ENCODE measurements at places on chromosomes 7 and 10.
A peak's percentile ranks its signal among the peaks of the same experiment; 100 is the strongest.

- no peak for DNase-seq
Observed at GRCh38 chr7:44583146-44583865, 1.3 kb upstream of the TMED4 start.

- no peak for DNase-seq
Observed at GRCh38 chr10:3861795-3862194, 76.8 kb upstream of the KLF6 start.

- DNase-seq = no peak
Observed at GRCh38 chr7:22275661-22276060, 81.3 kb downstream of the RAPGEF5 start.

- no peak for DNase-seq
Observed at GRCh38 chr10:3148994-3149393, 23.6 kb downstream of the PITRM1 start.

GRCh38 chr7:141954334-141954733, 7.6 kb upstream of the CLEC5A start:
- no peak for DNase-seq

DNA sequence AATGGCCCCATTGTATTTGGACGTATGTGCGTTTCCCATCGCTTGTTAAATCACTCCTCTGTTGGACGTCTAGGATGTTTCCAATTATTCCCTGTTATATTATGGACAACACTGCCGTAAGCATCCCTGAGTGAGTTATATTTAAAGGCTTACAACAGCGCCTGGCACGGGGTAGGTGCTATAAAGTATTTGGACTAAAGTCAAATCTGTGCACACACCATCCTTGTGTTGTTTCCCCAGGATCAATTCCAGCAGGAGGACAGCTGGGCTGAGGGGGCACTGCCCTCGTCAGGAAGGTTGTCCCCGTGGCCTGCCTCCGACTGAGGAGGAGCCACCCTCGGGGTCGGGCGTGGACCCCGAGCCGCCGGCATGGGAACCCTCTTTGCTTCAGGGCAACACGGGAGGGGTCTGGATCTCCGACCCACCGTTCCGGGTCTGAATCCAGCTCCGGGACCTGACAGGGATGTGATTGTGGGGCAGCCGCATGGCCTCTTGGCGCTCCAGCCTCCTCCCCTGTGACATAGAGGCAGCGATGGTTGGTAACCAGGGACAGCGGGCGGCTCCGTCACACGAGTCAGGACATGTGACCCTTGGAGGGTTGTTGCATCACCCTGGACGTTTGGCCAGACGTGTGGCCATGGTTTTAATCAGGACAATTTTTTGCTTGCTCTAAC, 1.5 kb upstream of the JAKMIP3 start:
- DNase-seq = no peak

GRCh38 chr7:51081270-51081890, 235.2 kb downstream of the COBL start:
- DNase-seq = no peak

DNA sequence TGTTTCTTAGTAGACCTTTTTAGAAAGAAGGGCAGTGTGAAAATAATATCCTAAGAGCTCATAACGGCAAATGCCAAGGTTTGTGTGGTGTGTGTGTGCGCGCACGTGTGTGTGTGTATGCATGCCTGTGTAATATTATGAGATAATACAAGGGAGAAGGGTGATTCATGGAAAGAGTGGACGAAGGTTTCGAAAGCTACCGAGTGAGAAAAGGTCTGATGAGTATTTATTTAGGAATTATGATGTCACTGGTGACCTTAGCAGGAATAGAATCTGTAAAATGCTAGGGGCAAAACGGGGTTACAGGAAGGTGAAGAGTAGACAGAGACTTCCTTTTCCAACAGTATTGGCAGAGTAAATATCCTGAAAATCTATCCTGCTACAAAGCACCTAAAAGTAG, 107.3 kb downstream of the AHR start:
- no peak for DNase-seq

- DNase-seq = peak; percentile 47
Observed at GRCh38 chr10:95793401-95794045, 37.6 kb downstream of the ENTPD1 start.

DNA sequence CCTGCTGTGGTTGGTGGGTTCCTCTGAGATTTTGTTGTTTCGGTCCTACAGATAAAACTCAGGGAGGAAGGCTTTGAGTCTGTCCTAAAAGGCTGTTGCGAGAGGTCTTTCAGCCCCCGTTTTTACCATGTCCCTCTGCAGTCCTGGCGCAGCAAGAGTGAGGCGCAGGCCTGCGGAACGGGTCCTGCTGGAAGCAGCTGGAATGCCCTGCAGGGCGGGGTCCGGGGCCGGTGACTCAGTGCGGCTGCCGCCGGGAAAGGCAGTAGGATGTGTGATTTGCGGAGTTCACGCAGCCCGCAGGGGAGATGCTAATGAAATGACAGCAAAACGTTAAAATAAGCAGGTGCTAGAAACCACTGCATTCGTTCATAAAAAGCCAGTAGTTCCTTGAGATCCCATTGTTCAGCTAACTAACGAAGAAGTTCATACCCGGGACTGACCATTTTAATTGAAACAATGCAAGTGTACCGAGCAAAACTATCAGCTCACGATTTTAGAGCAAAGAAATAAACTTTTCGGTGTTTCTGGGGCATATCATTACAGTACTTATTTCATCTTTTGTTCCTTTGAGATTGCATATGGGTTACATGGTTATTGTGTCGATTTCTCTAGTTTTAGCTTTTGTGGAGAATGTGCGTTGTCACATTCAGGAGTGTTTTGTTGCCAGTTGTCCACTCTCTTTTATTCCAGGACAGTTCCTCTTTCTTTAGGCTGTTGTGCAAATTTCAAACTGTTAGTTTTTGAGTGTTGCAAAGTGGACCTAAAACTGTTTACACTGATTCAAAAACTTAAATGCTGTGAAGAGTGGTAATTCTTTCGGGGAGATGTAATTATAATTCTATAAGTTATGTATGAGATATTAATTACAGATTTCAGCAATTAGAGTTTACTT, 783 bp downstream of the ANLN start:
- peak; percentile 85 for DNase-seq

- DNase-seq = peak; percentile 75
Observed at GRCh38 chr7:16644636-16645592, 640 bp downstream of the ANKMY2 start.

DNA sequence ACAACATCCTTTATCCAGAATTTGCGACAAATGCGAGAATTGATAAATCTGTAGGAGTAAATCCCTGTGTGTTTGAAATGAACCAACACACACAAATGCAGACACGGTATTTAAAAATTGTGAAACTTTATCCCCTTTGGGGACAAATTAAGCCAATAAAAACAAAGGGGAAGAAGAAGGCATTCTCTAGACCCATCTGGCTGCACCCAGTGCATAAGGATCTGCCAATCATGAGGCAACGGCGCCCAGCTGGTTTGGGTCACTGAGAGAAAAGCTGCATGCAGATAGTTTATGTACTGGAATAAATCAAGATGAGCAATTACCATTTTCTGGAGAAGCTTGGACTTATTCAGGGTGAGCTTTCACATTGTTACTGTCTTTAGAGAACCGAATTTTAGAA, 45.7 kb downstream of the VAX1 start:
- DNase-seq = no peak

DNA sequence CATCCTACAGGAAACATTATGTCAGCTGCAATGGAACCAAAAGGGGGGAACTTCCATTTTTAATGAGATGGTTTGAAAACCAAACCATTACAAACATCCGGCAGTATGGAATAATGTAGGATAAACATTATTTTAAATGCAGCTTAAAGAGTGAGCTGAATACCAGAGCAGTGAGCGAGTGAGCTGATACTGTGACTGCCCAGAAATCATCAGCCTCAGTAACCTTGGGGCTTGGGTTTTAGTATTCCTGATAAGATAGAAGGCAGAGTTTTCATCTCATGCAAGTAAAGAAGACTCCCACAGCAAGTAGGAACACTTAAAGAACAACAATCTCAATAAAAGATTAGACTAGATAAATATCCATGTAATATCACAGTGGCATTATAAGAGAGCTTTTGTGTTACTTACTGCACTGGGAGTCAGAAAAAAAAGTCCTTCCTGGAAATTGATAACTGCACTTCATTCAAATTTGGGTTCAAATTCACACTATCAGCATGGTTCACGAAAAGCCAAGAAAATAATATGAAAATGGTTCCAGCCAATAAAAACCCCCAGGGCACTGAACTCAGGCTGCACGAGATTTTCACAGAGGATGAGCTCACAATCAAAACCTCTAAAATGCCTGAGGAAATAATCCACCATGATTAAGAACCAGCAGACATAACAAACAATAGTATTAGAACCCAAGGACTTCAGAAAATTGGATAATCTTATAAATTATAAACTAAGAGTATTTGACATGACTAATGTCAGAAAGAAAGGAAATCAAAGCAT, 115.7 kb downstream of the MTPAP start:
- DNase-seq = no peak

- peak; percentile 95 for DNase-seq
Observed at GRCh38 chr7:2523941-2524807, 4.6 kb downstream of the LFNG start.

DNA sequence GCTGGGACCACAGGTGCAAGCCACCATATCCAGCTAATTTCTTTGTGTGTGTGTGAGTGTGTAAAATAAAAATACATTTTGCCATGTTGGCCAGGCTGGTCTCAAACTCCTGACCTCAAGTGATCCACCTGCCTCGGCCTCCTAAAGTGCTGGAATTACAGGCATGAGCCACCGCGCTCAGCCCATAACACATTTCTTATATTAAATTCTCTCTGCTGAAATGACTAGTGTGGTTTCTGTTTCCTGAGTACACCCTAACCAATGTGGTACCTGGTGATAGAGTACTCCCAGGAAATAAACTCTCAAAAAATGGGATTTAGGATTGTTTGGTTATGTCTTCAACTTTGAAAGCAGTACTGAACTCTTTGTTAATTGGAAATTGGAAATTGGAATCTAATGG, 19.4 kb upstream of the FHIP2A start:
- no peak for DNase-seq

DNA sequence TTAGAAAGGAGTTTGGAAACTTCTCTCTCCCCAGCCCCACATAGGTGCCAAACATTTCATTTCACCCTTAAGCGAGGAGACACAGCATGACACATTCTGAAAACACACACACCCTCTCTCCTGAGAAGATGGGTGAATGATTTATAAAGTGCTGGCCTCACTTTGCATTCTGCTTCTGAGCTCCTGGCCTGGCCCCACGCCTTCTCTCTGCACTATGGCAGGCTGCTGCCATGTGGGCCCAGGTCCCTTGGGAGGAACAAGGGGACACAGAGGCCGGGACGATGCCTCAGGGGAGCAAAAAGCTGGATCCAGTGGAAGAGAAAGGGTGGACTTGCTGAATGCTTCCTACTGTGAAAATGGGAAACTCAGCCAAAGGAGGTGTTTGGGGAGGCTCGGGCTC, 56.0 kb downstream of the CPXM2 start:
- DNase-seq = no peak

GRCh38 chr10:128173386-128173785, 47.2 kb upstream of the MKI67 start:
- DNase-seq = no peak

- no peak for DNase-seq
Observed at GRCh38 chr10:127210936-127211466, 14.6 kb upstream of the INSYN2A start.

DNA sequence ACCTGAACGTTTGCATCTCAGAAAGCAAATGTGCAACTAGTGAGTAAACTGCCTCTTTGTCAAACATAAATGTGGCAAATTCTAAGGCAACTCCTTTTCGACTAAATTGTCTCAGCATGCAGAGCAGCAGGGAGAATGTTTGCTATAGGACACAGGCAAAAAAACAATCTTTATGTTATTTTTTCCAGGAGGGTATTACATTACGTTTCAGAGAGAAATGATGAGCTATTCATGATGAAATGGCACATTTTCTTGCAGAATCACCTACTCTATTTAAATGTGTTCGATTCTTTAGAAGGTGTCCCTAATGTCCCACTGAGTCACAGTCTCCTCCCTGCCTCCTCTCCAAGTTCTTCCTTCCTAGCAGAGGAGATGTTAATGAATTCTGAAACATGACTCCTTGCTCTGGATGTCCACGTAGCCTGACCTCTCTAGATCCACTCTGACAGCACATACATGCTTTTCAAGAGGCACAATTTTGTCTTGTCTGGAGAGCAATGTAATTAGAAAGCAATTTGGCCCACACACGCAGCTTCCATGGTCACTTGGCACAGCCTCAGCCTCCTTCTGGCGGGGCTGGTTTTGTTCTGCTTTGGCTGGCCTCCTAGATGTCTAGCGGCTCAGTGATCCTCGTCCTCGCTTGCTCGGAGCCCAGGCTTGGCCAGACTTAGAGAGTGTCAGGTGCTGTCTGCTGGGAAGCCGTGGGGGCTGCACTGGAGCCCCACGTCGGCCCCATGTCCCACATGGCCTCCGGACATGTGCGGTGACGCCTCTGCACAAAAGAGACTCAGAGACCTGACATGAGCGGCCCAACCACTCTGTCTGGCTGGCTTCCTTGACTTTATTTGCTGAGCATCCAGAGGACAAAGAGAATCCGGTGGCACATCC, 125.7 kb upstream of the ZNF438 start:
- peak; percentile 30 for DNase-seq

DNA sequence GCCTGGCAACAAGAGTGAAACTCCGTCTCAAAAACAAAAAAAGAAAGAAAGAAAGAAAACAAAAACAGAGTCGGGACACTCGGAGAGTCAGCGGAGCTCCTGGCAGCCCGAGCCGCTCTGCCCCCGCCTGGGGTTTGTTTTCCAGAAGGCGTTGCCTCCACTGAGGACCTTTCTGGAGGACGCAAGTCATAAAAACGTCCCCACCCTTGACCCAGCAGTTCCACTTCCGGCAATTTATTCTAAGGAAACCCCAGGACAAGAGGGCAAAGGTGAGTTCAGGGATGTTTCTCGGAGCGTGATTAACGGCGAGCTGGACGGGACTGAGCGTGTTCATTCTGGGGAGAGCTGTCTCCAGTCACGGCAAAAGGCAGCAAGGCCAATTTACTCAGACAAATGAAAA, 27.0 kb upstream of the SUN1 start:
- peak; percentile 81 for DNase-seq

- no peak for DNase-seq
Observed at GRCh38 chr10:102585026-102585425, 59.3 kb upstream of the TRIM8 start.

DNA sequence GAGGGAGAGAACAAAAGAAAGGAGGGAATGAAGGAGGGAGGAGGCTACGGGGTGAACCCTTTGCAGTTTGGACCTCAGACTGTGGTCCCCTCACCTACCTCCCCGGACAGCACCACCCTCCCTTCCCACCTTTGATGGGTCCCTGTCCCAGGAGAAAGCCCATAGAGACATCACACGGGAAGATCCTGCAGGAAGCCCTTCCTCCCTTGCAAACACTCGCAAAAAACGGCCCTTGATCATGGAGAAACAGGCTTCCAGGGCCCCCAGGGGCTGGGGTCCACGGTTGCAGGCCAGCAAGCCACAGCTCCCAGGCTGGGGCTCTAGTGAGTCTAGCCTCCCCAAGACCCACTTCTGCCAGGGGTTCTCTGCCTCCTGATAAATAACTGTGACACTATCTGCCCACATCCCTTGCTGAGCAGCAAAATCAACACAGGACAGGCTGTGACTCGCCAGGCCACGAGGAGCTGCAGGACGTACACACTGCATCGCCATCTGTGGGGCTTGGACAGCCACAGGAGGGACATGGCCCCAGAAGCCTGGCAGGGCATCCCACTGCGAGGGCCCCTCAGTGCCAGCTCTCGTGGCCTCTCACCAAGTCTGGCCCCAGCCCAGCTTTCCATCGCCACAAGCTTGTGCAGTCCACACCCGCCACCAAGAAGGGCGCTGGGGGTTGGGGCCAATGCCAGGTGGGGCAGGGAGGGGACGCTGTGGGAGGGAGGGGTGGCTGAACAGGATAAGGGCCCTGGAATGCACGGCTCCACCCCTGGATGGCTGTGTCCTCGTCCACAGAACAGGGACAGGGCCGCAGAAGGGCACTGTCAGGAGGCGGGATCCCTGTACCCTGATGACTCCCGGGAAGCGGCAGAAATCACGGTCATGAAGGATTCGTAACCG, 34.2 kb downstream of the PDGFA start:
- peak; percentile 62 for DNase-seq

All from transverse colon (tissue), 4 donors.